ENCODE measurements at places on chromosomes 5 and 9. TPM values are rescaled to one million over a fixed set of nuclear protein-coding genes. Genes with fewer than 3 reads are reported as not detected.

DNA sequence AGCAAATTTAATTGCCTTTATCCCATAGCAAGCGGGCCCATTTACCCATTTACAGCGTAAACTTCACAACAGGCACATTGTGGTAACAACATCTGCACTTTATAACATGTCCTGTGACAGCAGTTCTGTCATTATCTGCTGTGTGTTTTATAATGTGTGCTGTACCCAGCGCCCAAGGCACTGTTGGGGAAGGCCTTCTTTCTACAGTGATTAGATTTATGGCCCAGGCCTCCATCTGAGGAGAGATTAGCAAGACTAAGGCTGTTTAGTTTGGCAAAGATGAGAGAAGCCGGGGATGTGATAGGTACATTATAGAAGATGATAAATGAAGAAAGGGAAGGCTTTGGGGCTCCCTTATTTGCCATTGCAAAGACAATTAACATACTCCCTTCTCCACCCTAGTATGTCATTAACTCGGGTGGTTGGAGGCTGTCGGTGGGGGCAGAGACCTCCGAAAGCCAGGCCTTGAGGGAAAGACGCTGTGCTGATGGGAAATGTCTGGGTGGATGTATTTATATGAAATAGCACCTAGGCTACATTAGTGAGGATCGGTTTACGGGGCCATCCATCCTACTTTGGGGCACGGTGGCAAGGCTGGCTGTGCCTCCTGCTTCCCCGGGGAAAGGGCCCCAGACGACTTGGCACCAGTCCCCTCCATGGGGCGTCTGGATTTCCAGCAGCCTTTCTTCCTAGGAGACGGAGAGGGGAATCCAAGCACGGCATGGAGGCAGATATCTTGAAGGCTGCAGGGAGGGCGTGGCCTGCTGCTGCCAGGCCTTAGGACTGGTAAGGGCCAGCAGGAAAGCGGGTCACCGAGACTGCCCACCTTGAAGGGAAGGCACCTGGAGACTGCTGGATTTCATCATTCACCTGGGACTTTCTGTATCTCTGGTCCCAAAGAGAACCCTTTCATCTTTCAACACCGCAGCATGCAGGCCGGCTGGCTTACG lies 64.3 kb upstream of the PTCH1 start:
- no peak for DNase-seq

GRCh38 chr9:105854783-105855724 lies 160.7 kb downstream of the TMEM38B start:
- no peak for DNase-seq

Gene PCDHA8
- 1.2 TPM for total RNA-seq

- DNase-seq, result no peak
Observed at GRCh38 chr5:128667152-128667551, 129.1 kb upstream of the FBN2 start.

GRCh38 chr5:154849791-154850201 lies 607 bp downstream of the FAXDC2 start:
- no peak for DNase-seq

DNA sequence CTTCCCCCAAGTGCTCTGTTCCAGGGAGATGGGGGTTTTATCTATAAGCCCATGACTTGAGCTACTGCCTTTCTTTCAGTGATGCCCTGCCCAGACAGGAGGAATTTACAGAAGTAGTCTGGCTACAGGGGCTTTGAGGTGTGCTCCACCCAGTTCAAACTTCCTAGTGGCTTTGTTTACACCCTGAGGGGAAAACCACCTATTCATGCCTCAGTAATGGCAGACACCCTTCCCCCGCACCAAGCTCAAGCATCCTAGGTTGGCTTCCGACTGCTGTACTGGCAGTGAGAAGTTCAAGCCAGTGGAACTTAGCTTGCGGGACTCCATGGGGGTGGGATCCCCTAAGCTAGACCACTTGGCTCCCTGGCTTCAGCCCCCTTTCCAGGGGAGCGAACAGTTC lies 154.6 kb downstream of the IZUMO3 start:
- DNase-seq, result no peak

GRCh38 chr5:113495422-113495841 lies 7.2 kb upstream of the MCC start:
- DNase-seq, result no peak

GRCh38 chr5:149724130-149724840 lies 5.8 kb upstream of the PPARGC1B start:
- no peak for DNase-seq

DNA sequence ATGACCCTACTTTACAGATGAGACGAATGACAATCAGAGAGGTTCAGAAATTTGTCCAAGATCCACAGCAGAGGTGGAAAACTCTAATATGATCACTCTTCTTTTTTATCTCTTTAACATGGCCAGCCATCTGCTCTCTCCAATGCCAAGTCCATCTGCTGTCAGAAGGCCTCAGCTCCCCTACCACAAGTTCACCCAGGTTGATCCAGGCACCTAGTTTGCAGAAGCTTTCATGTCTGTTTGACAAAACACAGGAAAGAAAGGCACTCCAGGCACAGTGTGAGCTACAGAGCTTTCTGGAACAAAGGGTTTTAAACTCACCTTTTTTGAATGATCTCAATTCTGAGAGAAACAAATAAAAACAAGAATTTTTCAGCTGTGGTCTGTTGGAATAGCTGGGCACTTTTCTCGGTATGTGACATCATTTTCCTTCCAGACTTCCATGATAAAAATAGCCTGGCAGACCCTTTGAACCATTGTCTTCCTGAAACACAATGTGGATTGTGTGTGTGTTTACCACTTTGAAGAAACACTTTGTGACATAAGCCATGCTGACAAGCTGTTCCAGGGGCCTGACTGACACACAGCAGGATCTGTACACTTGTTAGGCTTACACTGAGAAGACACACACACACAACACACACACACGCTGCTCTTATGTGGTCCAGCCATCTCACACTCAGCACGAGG lies 214.3 kb downstream of the AGTPBP1 start:
- no peak for DNase-seq

Gene MSANTD3
- 26.3 TPM for total RNA-seq

Gene SMIM33
- 0.55 TPM for total RNA-seq

DNA sequence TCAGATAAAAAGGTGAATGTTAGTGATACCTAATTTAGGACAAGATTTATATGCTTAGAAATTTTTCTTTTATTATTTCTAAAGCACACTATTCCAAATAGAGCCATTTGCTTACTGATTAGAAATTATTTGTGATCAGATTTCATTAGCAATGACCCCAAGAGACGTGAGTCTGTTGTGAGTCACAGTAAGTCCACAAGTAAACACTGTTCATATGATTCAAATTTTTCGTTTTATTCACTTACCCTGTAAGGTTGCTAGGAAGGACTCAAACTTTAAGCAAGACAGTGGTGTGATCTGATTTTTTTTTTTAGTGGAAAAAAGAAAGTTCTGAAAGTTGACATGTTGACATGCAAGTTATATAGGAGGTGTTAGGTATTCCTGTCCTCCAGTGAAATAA lies 1.2 kb downstream of the CARD6 start:
- no peak for DNase-seq

Gene ZNF883
- 0.64 TPM for total RNA-seq

Gene LCN9
- not detected for total RNA-seq

Gene PCDHB9
- total RNA-seq, result 1.6 TPM

DNA sequence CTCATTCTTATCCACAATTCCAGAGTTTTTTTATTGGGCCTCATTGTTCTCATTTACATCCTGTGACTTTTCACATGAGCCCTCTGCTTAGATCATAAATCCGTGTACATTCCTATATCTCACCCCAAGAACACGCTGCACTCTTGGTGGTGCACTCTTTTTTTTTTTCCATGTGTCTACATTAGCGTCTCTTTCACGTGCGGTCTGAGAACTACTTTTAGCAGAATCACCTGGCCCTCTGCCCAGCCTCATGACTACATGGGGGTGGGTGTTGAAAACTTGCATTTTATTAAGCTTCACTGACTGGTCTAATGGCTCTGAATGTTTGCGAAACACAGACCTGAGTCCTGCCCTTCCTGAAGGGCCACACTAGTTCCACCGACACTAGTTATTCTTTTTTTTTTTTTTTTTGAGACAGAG lies 18.6 kb downstream of the C9orf57 start:
- DNase-seq, result no peak

Gene PCA3
- total RNA-seq, result 0.27 TPM

- no peak for DNase-seq
Observed at GRCh38 chr5:83149671-83150070, 72.3 kb downstream of the XRCC4 start.

- no peak for DNase-seq
Observed at GRCh38 chr5:152990217-152990616, 500.3 kb upstream of the GRIA1 start.

DNA sequence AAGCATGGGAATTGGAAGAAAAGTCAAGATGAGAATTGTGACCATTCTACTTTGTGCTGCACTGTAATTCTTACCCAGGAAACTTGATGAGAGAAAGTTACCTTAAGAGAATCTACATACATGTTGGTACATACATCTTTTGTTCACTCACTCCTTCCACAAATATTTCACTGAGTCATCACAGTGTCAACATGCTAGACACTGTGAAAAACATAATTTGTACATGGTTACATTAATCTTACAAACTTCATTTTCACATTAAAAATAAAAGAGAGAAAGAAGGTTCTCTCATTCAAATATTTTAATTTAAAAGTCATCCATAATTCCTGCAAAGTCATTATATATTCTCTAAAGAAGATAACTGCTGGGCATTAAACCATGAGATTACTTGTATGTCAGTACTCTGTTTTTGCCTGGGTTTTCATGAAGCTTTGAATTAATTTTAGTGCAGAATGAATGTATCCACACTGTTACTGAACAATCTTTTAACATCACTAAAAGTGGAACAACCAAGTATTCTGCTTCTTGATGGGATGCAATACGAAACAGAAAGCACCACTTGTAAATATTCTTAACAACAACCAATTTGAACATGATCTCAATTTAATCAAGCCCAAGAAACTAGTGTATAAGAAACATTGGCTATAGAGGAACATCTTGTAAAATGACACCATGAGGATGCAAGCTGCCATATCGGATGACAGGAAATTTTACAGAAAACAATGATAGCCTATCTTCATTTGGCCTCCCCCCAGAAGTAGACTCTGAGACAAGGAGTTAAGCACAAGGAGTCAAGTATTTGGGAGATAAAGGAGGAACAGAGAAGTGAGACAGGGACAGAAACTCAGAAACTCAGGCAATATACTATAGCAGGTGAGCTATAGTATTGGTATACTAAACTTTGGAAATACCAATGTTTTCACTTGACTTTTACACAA lies 28.4 kb downstream of the ERP44 start:
- no peak for DNase-seq

DNA sequence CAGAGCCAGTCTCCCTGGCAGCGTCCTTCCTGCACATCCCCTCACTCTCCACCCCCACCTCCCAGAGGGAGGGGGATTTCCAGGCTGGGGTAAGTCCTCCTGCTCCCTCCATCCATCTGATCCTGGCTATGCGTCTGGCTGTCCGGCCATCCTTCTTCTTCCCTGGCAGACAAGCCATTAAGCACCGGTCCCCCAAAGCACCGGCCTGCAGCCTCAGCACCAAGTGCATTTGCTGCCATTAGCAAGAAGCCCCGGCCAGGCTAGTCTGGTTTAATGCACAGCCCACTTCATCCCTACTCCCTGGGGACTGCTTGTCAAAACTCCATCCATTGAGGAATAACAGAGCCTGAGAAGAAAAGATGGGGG lies 208.7 kb upstream of the IER5L start:
- no peak for DNase-seq

DNA sequence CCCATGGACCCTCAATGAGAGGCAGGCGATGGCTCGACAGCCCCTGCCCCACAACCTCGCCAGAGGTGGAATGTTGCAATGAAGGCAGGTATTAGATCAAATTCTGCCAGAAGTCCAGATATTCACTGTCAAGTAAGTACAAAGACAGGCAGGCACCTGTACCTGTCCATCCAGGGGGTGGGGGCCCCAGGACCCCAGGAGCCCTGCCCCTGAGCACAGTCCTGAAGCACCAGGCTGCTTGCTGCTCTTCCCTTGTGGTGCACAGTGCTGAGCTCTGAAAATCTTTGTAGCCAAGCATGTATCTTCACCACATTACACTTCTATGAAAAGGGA lies 26.2 kb upstream of the HMCN2 start:
- no peak for DNase-seq

GRCh38 chr9:79000230-79001002 lies 571.3 kb upstream of the TLE4 start:
- no peak for DNase-seq

DNA sequence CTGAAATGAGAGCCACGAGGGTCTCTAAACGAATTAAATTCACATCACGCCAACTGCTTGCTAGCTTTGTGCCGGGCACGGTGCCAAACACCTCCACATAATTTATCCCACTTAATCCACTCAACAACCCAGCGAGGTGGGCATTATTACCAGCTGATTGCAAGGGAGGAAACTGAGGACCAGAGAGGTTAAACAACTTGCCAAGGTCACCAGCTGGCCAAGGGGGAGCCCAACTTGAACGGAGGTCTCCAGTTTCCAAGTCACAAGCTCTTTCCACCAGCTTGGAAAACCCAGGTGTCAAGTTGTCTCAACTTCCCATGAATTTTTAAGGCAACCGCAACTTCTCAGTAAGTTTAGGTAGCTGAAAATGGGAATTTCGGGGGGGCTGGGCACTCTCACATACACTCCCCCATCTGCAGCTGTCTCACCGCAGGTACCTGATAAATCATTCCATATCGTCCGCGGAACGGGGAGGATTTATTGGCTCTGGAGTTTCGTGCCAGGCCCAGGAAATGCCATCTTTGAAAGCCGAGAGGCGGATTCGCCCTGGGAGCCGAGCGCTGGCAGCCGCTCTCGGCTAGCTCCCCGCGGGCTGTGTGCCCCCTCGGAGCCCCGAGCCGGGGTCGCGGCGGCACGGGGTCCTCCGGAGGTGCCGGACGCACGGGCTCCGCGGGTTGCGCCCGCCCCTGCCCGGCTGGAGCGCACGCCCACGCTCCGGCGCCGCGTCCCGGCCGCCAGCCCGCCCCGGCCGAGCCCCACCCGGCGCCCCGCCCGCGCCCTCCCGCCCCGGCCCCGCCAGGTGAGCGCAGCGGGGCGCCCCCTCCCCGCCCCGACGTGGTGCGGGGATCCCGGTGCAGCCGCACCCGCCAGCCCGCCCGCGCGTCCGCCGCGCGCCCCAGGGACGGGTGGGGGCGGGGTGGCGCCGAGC lies 617 bp downstream of the PTPN3 start:
- peak; percentile 52 for DNase-seq

DNA sequence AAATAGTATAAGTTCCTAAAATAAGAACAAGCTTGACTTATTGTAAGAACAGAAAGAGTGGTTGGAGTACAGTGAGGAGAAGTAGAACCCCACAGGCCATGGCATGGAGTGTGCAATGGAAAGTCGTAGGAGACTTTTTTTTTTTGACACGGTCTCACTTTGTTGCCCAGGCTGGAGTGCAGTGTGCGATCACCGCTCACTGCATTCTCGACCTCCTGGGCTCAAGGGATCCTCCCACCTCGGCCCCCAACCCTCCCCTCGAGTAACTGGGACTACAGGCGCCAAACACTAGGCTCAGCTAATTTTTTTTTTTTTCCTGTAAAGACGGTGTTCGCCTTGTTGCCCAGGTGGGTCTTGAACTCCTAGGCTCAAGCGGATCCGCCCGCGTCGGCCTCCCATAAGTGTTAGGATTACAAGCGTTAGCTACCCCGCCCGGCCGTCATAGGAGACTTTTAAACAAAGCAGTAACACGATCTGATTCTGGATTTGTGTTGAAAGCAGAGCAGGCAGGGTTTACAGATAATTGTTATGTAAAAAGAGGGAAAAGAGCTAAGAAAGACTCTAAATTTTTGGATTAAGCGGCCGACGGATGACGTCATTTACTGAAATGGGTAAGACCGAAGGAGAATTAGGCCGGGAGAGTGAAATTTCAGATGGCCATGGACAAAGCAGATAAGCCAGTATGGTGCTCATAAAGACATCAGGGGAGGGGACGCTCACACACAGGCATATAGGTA lies 752 bp downstream of the TSTD2 start:
- peak; percentile 60 for DNase-seq

Gene CRHBP
- 0.79 TPM for total RNA-seq
